ENCODE measurements at places on chromosomes 16 and 17.
A peak's percentile ranks its signal among the peaks of the same experiment; 100 is the strongest.

DNA sequence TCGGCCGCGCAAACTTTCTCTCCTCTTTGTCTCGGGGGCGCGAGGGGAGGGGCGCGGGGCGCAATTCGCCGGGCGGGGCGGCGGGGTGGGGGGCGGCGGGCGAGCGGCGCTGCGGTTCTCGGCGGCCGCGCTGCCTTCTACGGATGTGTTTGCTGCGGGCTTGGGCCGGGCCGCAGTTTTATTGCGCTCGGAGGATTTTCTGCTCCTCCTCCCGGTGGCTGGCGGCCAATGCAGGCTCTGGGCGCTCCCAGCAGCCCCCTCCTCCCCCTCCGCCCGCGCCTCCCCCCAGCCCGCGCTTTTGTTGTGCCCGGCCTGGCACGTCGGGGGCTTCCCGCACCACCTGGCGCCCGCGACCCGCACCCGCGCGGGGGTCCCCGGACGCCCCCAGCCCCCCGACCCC is at the start of gene TIMP2:
Gene TIMP2 (minus strand): TSS at position 154 of the 400 bp plus-strand sequence. CDS start 299 bp downstream, outside the sequence.
- peak; percentile 90 for DNase-seq

DNA sequence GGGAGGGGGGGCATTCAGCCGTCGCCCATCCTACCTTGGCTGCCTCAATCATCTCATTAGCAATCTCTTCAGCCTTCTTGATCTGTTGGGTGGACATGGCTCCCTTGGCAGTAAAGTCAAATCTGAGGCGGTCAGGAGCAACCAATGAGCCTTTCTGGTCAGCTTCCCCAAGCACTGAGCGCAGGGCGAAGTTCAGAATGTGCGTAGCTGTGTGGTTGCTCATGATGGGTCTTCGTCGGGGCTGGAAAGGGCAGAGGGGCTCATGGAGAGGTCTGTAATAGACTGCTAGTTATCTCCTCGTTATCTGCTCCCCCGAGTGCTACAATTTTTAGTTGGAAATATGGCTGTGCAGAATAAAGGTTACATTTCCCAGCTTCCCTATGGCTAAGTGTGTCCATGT is 7.2 kb upstream of the EXOSC6 start:
- no peak for DNase-seq

DNA sequence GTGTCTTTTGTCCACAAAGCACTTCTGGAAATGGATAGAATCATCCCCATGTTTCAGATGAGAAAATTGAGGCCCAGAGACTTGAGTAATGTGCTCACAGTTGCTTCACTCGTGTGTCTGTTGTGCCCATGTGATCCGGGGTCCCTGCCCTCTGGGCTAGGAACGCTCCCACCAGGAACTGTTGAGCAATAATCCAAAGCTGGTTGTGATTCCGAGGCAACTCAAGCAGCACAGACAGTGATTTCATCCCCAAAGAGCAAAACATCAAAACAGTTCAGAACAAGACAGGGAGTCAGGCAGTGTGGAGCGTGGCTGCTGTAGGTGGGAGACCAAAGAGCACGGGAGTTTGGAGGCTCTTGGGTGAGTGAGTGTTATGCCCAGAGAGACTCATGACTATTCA is 205.0 kb upstream of the ASIC2 start:
- DNase-seq = no peak

DNA sequence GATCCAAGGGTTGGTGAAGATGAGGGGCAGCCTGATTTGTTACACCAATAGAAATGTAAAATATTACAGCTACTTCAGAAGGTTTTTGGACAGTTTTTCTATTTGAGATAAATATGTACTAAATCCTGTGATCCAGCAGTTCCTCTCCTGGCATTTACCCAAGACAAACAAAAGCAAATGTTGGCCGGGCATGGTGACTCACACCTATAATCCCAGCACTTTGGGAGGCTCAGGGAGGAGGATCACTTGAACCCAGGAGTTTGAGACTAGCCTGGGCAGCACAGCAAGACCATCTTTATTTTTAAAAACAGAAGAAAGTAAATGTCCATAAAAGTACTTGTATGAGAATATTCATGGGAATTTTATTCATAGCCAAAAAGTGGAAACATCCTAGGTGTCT is 64.8 kb upstream of the MRC2 start:
- no peak for DNase-seq

DNA sequence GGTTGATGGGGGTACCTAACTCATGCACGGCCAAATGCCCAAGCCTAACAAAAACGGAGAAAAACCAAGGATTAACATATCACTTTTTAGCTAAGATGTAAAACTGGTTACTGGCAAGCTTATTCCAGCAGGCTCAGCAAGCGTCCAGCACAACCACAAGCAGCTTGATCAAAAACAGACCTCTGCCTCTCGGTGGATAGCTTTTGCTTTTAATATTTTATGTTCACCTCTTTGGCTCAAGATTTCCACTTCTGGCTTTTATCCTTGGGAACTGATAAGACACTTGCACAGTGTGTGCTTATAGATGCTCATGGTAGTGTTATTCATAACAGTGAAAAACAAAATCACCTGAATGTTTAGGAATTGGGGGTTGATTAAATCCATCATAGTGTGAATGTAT is 206.9 kb upstream of the CACNG5 start:
- no peak for DNase-seq

GRCh38 chr17:79391376-79392233 is 219.2 kb downstream of the RBFOX3 start:
- DNase-seq = peak; percentile 74

DNA sequence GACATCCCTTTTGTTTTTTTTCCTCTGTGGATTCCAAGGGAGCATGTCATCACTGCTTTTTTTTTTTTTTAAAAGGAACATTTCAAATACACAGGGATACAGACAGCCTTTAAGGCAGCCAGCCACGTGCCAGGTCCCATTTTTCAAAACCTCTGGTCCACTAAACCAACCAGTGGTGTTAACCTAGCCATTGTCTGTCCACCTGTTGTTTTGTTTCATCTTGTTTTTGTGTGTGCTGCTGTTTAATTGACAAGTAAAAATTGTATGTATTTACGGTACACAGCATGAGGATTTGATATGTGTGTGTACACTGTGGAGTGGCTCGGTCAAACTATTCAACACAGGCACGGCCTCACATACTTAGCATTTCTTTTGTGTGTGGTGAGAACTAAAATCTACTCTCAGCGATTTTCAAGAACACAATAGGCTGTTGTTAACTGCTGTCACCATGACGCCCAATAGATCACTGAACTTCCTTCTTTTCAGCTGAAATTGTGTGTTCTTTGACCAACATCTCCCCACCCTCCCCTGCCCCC is 19.2 kb downstream of the TMEM114 start:
- DNase-seq = no peak

DNA sequence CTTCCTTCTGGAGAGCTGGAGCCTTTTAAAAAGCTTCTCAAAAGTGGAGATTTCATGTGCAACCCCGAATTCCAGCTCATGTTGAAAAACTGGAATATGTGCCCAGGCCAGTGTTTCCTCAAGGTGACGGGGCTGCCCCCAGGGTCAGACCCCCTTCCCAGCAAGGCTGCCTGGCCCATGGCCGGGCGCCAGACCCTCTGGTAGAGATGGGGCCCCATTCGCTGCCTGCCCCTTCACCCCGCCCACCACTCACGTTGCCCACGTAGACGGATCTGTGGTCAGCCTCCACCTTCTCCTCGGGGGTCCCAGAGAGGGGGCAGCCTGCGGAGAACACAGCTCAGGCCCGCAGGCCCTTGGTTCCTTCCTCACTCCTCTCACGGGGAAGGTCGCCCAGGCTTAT is 1.1 kb downstream of the PABPN1L start:
- DNase-seq = no peak

DNA sequence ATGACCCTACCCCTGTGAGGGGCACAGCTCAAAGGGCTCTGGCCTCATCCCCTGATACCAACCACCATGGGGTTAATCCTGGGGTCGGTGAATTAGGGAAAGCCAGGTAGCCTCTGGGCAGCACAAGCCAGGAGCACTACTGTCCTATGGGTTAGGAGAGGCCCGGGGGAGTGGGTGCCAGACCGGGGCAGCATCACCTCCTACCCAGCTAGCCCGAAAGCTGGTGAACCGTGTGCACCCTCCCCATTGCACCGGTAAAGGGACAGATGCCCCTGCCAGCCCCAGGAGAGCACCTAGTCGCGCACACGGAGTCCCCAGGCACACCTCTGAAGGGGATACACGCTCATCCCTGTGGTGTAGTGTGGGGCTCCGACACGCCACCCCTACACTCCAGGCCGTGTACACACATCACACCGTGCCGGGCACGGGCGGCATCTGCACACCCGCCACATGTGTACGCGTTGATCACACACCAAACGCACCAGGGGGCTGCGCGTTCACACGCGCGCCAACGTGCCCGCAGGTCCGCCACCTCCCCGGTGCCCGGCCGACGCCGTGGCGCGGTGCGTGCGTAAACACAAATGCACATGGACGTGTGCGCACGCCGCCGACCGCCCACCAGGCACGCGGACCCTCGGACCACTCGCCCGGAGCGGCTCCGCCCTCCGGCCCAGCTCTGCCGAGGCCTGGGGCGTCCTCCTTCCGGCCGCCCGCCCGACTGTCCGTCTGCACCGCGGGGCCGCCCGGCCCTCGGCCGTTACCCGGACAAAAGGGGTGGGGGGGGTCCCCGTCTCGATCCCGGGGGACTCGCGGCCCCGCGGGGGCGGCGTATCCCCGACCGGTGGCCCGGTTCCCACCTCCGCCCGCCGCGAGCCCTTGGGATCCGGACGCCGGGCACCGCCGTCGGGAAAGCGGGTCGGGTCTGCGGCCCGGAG is 785 bp downstream of the UBALD1 start:
- peak; percentile 50 for DNase-seq

DNA sequence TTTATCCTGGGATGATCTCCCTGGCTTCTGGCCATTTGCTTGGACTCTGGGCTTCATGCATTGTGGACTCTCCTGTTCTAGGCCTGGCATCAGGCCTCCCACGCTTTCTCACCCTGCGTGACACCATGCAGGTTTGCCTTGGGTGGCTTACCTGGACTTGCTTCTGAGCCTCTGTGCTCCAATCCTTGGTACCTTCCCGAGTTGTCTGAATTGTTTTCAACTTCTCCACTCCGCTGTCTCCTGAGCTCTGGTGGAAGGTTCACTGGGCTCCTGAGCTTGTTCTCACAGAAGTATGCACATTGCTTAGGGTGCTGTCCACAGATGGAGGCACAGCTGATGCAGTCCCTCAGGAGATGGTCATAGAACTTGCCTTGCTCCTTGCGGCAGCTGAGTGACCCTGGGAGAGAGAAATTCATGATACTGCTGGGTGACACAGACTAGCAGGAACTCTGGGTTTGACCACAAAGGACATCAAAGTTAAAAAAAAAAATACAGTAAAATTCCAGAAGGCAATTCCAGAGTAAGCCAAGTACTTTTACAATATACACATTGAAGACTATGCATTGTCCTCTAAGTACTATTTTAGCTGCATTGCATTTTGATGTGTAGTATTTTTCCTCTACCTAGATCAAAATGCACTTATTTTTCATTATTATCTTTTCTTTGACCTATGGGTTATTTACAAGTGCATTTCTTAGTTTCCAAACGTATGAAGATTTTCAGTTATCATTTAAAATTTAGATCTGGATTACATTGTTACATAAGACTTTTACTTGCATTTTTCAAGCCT is 23.1 kb downstream of the TNFRSF13B start:
- DNase-seq = no peak

DNA sequence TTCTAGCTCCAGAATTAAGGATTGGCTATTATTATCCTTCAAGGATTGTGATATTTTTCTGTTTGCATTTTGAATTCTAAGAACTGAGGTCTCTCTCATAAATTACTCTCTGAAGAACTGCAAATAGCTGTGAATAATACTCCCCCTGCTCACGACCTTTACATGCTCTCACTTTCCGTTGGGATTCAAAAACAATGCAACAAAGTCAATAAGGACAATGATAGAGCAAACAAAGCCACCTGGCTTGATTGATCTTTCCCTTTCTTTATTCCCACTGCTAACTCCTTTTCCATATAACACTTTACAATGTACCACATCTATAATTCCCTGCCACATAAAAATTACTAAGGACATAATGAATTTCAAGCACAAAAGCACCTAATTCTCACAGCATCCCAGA is 523.0 kb upstream of the CA10 start:
- no peak for DNase-seq

GRCh38 chr16:17476414-17477259 is 5.9 kb upstream of the XYLT1 start:
- no peak for DNase-seq

- no peak for DNase-seq
These were observed 69.7 kb downstream of the IL21R start for GRCh38 chr16:27471661-27472060.

GRCh38 chr17:80116921-80117380 is 15.6 kb downstream of the GAA start:
- no peak for DNase-seq

- no peak for DNase-seq
These were observed 14.3 kb downstream of the SNX29 start for GRCh38 chr16:11990702-11991390.

- no peak for DNase-seq
These were observed 17.6 kb upstream of the SLC38A8 start for GRCh38 chr16:84059946-84060901.

DNA sequence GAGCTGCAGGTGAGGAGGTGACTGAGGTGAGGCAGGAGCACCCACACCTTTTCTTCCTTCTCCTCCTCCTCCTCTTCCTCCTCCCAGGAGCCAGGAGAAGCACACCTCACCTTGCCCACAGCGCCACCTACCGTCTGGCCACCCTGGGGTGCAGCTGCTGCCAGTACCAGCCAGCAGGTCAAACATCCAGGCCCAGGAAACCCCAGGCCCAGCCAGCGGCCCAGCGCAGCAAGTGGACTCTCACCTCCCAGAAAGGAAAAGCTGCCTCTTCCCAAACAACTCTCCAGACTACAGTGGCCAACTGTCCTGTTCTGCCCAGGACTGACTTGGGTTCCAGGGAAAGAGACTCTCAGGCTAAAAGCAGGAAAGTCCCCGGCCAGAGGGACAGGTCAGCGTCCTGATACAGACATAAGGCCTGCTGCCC is 22.7 kb downstream of the PEMT start:
- DNase-seq = peak; percentile 94

DNA sequence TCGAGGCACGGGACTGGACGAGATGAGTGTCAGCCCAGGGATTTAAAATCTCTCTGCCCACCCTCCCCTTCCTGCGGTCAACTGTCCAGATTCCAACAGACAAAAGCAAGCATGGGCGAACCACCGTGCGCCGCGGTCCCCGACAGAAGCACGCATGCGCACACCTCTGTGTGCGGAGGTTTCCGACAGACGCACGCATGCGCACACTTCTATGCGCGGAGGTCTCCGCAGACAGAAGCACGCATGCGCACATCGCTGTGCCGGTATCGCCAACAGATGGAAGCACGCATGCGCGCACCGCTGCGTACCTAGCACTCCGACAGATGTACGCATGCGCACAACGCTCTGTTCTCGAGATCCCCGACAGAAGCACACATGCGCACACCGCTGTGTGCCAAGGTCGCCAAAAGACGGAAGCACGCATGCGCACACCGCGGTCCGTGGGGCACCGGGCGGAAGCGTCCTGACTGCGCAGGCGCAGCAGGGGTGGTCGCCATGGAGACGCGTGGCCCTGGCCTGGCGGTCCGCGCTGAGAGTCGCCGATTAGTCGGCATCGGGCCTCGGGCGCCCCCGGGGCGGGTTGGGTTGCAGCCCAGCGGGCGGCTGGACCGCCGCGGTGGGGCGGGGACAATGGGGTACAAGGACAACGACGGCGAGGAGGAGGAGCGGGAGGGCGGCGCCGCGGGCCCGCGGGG is 57.4 kb upstream of the RPH3AL start:
- DNase-seq = peak; percentile 100

GRCh38 chr17:40025991-40026815 is 11.0 kb downstream of the CSF3 start:
- DNase-seq = no peak

GRCh38 chr16:82524976-82525375 is 101.8 kb upstream of the CDH13 start:
- no peak for DNase-seq
